Fibroblast of skin of scalp (primary cell): ENCODE measurements at places on chromosomes 5 and 9.

GRCh38 chr5:98927242-98927988 is 1.4 kb downstream of the CHD1 start:
- DNase-seq, result peak; percentile 39

- no peak for DNase-seq
These were observed 214.7 kb downstream of the MAST4 start for GRCh38 chr5:66810848-66811261.

- DNase-seq, result peak; percentile 38
These were observed 9.6 kb upstream of the PLPP1 start for GRCh38 chr5:55544341-55544740.

- peak; percentile 52 for DNase-seq
These were observed 111.2 kb downstream of the UNC13B start for GRCh38 chr9:35272989-35273388.

DNA sequence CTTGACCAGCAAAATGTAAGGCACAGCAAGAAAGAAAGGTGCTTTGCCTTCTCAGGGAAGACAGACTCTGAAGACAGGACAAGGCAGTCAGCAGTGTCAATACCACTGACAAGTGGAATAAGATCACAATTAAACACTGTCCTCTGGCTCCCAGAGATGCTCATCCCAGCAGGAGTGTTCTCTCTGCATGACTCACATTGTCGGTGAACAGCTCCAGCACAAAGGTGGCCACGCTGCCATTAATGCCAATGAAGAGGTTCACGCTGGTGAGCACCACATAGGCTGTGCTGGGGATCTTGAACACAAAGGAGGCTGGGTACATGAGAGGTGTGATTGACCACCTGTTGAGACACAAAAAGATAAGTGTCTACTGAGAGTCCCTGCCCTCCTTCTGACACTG is 31.9 kb downstream of the NIPSNAP3B start:
- no peak for DNase-seq
